Stimulated activated CD8-positive, alpha-beta memory T cell treated with anti-CD3 and anti-CD28 coated beads, Interleukin-4, amount 100 ng/mL, for 24 hours (primary cell): ENCODE measurements at places on chromosomes 2 and 18.

DNA sequence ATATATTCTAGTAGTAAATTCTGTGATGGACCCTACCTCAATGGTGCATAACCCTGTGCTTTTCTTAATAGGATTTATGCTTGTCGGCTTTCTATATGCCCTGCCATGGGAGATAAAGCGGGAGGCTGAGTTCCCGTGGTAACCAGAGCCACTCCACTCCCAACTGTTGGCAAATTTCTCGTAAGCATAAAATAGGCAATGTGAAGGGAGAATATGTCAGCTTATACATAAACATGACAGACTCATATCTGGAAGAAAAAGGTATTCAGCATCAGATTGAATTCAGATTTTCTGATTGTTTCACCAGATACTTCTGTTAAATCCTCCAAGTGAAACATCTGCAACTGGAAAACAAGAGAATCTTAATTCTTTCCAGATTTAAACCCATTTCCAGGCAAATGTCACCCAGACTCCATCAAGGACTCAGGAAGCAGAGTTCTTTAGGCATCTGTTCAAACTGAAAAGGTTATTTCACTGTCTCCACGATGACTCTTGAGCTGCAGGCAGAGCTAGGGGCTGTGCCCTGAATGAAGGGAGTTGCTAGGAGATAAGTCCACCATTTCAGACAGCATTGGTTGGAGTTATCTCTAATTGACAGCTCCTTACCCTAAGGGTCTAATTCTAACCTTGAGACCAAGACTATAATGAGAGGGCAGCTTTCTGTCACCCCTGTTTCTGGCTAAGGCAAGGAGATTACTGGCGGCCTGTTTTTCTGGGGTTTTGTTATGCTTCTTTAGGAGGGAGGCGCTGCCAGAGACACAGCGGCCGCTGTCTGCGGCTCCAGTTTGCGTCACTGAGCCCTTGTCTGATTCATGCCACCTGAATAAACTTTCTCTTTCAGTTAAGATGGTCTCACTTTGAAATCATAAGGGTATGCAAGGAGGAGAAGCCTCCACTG lies 381.3 kb downstream of the SOX11 start:
- DNase-seq = no peak

GRCh38 chr2:103977241-103977640 lies 876.7 kb upstream of the POU3F3 start:
- no peak for DNase-seq

- no peak for DNase-seq
Measured at GRCh38 chr2:218009765-218010139, 7.0 kb upstream of the TNS1 start.

- no peak for DNase-seq
Measured at GRCh38 chr2:40957508-40957907, 505.6 kb upstream of the SLC8A1 start.

- no peak for DNase-seq
Measured at GRCh38 chr2:237702441-237703391, 75.3 kb downstream of the LRRFIP1 start.

DNA sequence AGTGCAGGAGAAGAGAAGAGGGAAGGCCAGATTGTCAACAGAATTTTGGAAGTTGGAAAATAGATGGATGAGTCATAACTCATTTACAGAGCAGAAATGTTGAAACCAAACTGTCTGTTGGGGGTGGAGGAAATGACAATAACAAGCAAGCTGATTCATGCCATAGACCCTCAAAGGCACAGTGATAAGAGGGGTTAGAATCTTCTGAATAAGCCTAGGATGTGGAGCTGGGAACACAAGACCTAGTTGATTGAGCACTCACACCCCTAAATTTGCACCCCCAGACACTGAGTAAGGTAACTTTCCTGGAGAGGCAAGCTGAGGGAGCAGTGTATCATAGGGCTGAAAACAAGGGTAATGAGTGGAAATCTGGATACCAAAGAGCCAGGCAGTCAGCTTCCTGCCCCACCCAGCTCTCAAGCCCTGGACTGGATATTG lies 141.4 kb downstream of the SCG2 start:
- DNase-seq = no peak

DNA sequence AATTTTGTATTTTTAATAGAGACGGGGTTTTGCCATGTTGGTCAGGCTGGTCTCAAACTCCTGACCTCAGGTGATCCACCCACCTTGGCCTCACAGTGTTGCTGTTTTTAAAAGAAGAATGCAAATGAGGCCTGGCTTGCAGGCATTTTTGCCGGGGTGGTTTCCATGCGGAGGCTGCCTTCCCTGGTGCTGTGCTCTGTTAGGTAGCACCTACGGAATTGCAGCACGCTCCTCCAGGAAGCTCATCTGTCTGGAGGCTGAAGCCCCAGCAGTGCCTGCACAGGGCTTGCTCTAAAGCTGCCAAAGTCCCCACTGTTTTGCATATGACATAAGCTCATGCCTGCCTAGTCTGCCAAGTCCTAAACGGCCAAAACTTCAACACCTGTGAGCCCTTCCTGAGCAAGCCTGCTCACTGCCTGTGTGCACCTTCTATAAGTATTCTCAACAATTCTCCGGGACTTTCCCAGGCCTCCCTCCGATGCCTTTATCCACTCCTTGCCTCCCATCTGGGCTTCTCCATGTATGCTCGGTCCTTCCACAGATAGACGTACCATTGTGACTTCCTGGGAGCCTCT lies 551.3 kb upstream of the RAB6C start:
- DNase-seq = no peak

GRCh38 chr2:29405707-29406106 lies 290.5 kb downstream of the CLIP4 start:
- DNase-seq = no peak

DNA sequence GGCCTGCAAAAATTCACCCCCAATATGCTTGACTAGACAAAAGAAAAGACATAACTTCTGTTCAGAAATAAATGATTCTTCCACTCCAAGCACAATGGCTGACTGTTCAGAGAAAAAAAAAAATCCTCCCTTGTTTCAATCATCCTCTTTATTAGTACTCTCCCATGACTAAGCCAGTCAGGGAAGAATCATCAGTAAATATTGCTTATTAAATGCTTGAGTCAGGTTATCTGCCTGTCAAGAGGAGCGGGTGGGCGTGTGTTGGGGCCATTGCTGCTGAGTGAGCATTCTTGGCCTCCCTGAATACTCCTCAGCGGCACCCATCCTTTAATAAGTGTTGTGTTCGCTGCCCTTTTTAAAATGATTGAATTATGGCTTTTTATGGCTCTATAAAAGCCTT lies 1334.8 kb upstream of the CELF4 start:
- no peak for DNase-seq

DNA sequence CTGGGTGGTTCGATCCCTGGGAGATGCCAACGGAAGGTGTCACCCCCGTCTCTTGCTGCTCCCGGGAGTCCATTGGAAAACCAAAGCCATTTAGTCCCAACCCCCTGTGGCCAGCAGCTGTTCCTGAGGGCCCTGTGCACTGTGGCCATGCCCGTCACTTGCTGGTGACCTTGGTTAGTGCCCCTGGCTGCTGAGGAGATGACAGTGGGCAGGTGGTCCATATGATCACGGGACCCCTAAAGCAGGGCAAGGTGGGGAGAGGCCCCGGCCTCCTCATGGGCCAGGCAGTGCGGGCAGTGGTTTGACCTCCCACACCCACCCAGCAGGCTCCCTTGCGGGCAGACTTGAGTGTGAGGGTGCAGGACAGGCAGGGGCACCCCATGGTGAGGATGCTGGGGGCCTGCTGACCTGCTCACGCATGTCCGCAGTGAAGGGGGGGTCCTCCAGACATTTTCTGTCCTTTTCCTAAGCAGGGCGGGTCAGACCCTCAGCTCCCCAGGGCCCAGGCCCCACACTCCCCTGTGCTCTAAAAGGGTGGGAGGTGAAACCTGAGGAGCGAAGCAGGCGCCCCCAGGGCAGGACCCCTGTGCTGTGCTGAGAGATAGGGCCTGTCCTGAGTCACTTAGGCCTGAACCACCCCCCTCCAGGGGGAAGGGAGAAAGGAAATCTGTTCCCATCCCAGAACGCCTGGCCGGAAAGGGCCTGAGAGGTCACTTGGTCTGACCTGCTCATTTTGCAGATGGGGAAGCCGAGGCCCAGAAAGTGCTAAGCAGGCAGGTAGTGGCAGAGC lies 6.8 kb downstream of the ITM2C start:
- DNase-seq = no peak

DNA sequence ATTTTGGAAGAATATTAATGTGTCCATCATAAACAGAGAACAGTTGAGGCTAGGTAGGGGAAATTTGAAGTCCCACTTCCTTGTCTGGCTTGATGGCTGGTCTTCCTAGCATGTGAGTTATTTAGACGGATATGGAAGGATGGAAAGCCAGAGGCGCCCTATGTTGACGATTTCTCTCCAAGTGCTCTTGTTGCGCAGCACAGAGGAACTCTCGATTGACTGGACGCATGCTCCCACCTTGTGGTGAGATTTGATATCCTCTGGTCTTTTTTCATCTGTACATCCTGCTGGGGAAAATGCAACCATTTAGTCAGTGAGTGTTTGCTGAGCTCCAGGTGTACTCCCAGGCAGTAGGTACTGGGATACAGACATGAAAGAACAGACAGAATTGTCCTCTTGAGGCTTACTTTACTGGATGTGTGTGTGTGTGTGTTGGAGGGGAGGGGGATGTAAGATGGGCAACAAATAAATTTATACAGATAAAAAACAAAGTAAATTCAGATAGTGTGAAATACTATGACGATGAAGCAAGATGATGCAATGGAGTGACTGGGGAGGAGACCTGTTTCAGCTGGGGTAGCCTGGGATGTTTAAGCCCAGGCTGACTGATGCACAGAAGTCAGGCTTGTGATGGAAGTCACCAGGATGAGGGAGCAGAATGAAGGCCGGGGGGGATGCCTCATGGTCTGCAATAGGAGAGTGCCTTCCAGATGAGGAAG lies 137.2 kb downstream of the TRIM43 start:
- no peak for DNase-seq

DNA sequence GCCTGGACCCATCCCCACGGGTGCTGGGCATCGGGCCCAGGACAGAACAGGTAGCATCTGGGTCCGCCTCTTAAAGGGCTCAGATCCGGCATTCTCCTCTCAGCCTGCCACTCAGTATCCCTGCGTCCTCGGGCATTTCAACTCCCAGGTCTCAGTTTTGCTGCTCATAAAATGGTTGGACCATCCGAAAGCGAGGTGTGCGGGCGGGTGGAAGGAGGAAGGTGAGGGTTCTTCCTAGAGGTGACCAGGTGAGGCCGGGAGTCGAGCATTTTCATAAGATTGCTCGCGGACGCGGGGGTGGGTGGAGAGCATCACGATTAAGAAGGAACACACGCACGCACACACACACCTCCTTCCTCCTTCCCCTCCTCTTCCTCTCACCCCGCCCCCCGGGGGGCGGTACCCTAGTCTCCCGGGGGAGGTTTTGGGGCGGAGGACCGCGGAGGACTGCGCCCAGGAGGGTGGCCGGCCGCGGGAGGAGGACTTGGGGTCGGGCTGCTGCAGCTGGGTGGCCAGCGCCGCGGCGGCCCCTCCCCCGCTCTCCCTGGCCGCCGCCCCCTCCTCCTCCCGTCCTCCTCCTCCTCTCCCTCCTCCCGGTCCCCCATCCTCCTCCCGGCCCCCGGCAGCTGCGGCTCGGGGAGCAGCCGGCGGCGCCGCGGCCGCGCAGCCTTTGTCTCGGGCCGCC lies 97.9 kb upstream of the GPR45 start:
- DNase-seq = peak; percentile 13

DNA sequence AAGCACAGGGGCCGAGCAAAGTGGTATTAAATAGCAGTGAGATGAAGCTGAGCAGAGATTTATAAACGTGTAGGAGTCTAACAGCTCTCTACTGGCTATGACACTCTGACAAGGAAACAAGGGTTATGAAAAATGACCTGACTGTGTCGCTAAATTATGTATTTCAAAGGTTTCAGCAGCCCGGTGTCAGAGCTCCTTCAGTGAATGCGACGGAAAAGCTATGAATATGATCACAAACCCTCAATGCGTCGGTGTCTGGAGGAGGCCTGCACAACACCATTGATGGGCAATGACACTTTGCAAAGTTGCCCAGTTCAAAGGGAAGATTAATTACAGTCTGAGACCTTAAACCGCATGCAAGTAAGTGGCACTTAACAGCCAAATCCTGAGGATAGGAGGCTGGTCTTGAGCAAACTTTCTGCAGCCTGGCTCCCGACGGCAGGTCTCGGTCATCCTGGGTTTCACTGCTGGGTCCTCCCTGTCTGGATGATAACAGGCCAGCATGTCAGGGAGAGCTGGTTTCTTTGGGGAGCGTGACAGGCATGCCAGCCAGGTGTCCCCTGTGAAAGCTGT lies 615.1 kb upstream of the SALL3 start:
- DNase-seq = no peak

GRCh38 chr2:95388856-95389244 lies 13.7 kb upstream of the FAHD2A start:
- no peak for DNase-seq
